K562 (cell line): ENCODE measurements at places on chromosomes 2 and 18.

GRCh38 chr18:61703508-61703907 is 189.3 kb downstream of the RNF152 start:
- DNase-seq = no peak
- H3K36me3 ChIP-seq = no peaks in the 10 kb centered on the region
- no peak overlapping the region for H3K4me3 ChIP-seq
- H3K4me1 ChIP-seq = no peaks in the 10 kb centered on the region
- no peaks in the 10 kb centered on the region for H3K27me3 ChIP-seq

DNA sequence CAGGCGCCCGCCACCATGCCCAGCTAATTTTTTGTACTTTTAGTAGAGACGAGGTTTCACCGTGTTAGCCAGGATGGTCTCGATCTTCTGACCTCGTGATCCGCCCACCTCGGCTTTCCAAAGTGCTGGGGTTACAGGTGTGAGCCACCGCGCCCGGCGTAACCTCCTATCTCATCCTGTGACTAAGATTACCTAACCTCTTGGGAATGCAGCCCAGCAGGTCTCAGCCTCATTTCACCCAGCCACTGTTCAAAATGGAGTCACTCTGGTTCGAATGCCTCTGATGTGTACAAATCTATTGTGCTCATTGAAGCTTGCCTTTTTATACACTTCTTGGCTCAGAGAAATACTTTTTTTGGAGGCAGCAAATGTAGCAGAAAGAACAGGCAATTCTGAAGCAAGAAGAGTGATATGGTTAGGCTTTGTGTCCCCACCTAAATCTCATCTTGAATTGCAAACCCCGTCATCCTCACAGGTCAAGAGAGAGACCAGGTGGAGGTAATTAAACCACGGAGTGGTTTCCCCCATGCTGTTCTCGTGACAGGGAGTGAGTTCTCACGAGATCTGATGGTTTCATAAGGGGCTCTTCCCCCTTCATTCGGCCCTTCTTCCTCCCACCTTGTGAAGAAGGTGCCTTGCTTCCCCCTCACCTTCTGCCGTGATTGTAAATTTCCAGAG is 60.6 kb downstream of the SLC4A3 start:
- no peaks in the 10 kb centered on the region for H3K27me3 ChIP-seq
- DNase-seq = no peak
- no peak overlapping the region for H3K4me3 ChIP-seq
- H3K27ac ChIP-seq = no peak overlapping the region

DNA sequence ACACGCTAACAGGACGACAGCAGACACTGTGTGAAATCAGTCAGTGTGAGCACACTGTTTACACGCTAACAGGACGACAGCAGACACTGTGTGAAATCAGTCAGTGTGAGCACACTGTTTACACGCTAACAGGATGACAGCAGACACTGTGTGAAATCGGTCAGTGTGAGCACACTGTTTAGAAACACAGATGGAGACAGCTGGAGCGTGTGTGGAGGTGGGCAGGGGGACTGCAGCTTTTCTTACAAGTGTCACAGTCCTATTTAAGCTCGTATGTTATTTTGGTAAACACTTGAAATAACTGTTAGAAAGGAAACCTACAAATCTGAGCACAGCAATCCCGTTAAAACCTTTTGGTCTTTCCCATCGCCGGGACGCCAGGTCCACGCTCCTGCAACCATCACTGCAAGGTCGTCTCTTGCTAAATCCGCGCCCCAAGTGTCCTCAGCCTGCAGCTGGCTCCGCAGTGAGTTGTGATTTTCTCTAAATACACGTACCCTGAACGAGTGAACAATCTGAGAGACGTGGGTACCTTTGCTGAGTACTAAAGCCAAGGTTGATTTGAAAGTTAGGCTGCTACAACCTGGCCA is 58.9 kb upstream of the CTDP1 start:
- H3K4me3 ChIP-seq = no peak overlapping the region
- no peak for DNase-seq
- H3K4me1 ChIP-seq = peaks cover 6% of the 10 kb centered on the region; the same call in 1 of the 3 replicates
- no peaks in the 10 kb centered on the region for H3K27me3 ChIP-seq
- no peaks in the 10 kb centered on the region for H3K36me3 ChIP-seq

DNA sequence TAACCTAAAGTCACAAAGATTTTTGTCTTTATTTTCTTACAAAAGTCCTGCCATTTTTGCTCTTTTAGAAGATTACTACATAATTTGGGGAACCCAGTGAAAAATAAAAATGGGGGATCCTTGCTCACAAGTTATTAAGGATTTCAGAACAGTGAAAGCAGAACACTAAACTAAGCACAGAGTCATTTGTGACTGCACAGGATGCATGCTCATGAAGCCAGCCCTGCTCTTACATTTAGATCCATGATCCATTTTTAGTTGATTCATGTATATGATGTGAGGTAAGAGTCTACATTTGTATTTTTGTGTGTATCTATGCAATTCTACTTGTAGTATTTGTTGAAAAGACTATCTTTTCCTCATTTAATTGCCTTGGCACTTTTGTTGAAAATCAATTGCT is 21.8 kb downstream of the SP140L start:
- H3K27ac ChIP-seq = no peak overlapping the region
- no peaks in the 10 kb centered on the region; the same call in 2 of the 3 replicates for H3K36me3 ChIP-seq
- no peaks in the 10 kb centered on the region; the same call in 1 of the 3 replicates for H3K4me1 ChIP-seq
- H3K27me3 ChIP-seq = no peaks in the 10 kb centered on the region
- H3K4me3 ChIP-seq = no peak overlapping the region

- H3K36me3 ChIP-seq = no peaks in the 10 kb centered on the region
- H3K27ac ChIP-seq = no peak overlapping the region
- DNase-seq = no peak
- H3K27me3 ChIP-seq = no peaks in the 10 kb centered on the region
Measured at GRCh38 chr2:166031054-166031453, 77.5 kb upstream of the TTC21B start.
